ENCODE measurements at places on chromosomes 13 and 19. TPM values are rescaled to one million over a fixed set of nuclear protein-coding genes. Genes with fewer than 3 reads are reported as not detected.

GRCh38 chr13:27971236-27971645 lies 2.1 kb upstream of the CDX2 start:
- DNase-seq, result no peak

Gene ZNF225
- polyA plus RNA-seq, result 12.8 TPM

DNA sequence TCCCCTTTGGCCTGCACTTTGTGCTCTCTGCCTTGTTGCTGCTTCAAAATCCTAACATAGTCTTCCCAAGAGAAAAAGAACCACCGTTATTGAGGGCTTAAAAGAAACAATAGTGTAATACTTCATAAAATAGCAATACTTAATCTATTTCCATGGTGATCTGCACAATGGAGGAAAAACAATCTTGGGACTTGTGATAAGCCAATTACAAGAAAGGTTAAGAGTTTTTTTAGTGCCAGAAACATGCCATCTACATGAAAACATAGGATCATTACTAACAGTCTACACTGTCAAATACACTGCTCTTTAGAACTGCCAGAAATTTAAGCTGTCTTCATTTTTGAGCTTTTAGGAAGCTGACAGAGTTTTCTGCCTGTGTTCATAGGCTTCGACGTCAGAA lies 54.1 kb upstream of the MAB21L1 start:
- no peak for DNase-seq

DNA sequence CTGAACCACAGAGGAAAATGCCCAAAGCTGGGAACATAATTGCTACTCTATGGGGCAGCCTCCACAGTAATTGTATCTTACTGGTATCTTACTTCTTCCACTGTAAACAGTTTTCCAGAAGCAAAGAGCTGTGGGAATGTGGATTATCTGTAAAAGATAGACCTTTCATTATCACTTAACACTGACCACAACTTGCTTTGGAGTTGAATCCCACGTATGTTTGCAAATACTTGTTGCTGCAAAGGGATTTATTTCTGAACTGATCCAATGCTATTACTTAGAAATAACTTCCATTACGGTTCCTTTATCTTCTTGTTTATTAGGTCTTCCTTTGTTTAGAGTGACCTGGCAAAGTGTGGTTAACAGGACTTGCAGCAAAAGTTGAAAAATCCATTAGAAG lies 218.1 kb downstream of the KCTD12 start:
- DNase-seq, result no peak

DNA sequence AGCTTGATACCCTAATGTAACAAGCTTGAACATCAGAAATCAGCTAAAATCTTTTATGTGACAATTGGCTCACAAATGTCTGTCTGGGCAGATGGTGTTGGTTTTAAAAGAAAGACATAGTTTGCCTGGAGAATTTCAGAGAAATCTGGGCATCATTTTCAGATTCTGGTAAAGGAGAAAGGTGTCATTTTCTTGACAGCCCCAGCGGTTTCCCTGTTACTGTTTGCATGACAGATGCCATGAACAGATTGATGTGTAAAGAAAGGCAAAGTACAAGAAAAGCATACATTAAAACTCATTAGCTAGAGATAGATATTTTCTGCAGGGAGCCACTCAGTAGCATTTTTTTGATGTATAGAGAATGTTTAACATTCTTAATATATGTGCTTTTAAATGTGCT lies 987.9 kb downstream of the OLFM4 start:
- DNase-seq, result no peak

Gene OR7A5
- polyA plus RNA-seq, result 0.05 TPM

GRCh38 chr19:11181488-11181887 lies 15.9 kb downstream of the KANK2 start:
- no peak for DNase-seq

- no peak for DNase-seq
These were observed 3.8 kb upstream of the MYPOP start for GRCh38 chr19:45906221-45906620.

GRCh38 chr19:19115954-19116353 lies 22.3 kb downstream of the TMEM161A start:
- no peak for DNase-seq

DNA sequence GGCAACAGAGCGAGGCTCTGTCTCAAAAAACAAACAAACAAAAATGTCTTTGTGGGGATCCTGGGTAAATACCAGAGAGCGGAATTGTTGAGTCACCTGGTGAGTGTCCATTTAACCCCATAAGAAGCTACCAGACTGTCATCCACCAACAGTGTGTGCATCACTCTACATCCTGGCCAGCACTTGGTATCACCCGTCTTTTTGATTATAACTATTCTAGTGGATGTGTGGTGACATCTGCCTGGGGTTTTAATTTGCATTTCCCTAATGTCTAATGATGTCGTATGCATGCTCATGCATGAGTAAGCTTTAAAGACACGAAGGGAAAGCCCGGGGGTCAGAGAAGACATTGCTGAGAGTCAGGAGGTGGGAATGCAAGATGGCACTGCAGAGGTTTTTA lies 126.7 kb upstream of the MRI1 start:
- no peak for DNase-seq

- DNase-seq, result no peak
These were observed 96.3 kb downstream of the MYCBP2 start for GRCh38 chr13:77230560-77230959.

GRCh38 chr19:45591004-45591637 lies 6.5 kb upstream of the OPA3 start:
- no peak for DNase-seq

DNA sequence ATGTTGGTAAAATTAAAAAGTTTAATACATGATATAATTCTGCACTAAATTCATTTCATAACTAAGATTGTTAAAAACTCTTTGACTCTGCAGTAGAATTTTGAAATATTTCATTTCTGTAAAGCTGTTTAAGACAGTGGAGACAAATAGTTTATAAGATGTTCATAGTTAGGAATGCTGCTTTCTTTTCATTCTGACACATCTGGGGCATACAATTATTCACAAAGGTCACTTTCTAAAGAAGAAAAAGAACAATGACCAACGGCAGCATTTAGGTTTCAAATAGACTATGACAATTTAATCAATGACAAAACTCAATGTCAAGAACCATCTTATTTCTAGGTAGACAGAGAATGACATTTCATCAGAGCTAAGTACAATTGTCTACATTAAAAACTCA lies 1422.1 kb downstream of the PCDH9 start:
- no peak for DNase-seq

- DNase-seq, result peak; percentile 80
These were observed at the start of gene ZNF888 for GRCh38 chr19:52922841-52923777. TSS of gene ZNF888 (minus strand) at chr19:52923428. CDS start at chr19:52917873, 5,555 bp downstream.

DNA sequence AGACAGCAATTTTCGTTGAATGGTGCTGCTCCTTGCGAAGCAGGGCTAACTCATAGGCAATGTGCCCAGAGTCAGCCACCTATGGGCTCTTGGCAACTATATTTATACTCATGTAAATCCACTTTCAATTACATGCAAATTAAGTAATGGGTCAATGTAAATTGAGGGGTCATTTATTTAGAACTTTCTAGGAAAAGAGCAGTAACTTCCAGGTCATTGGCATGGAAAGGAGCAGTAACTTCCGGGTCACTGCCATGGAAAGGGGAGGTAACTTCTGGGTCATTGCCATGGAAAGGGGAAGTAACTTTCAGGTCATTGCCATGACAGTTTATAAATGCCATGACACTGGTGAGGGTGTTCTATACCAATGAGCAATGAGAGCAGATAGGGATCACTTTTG lies 11.6 kb downstream of the KLK4 start:
- DNase-seq, result no peak

DNA sequence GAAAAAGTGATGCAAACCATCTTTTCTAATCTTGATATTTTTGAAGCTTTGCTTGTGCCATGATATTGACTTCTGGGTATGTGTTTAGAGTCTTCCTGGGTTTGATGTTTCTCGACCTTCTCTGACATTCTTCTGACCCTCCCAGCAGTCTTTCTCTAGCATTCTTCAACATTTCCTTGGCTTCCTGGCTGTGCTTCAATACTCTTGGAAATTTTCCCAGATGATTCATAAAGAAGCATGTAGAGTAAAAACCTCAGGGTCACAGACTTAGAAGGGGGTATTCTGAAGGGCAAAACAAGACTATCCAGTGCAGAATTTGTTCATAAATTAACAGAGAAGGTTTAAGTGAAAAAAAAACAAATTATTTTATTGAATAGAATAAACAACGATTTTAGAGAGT lies 946.3 kb upstream of the PCDH9 start:
- no peak for DNase-seq

Gene ACER1
- polyA plus RNA-seq, result not detected

GRCh38 chr19:4301590-4302242 lies 473 bp downstream of the TMIGD2 start:
- no peak for DNase-seq

GRCh38 chr19:2410023-2410422 lies 17.4 kb downstream of the TIMM13 start:
- no peak for DNase-seq

Gene FUT6
- polyA plus RNA-seq, result 13.4 TPM

Gene SLC15A1
- polyA plus RNA-seq, result 16.8 TPM

DNA sequence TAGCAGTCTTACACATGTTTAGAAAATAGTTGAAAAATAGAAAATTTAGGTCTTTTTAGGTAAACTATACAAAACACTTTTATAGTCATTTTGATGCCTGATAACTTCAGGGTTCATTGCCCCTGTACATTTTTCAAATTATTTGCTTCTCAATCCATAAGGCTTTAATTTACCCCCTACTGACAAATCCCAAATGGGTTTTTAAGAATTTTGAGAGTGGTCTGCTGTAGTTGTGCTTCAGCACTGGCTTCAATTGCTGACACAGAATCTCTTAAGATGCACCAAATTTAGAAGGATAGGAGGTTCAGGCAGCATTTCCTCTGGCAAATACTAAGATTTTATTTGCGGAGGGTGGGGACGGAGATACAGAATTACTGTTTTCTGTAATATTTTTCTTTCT lies 89.4 kb downstream of the PCCA start:
- DNase-seq, result no peak

- DNase-seq, result no peak
These were observed 85.3 kb upstream of the FNDC3A start for GRCh38 chr13:48890391-48890790.

GRCh38 chr13:20544201-20544923 lies 18.7 kb upstream of the CRYL1 start:
- DNase-seq, result no peak

- DNase-seq, result no peak
These were observed 127.9 kb upstream of the SOX1 start for GRCh38 chr13:111938741-111939665.
